AG10803 (cell line): ENCODE measurements at places on chromosomes 13 and 19.

- peak; percentile 54 for DNase-seq
Observed at GRCh38 chr19:29029268-29029958, 183.5 kb downstream of the UQCRFS1 start.

- no peak for DNase-seq
Observed at GRCh38 chr13:20080377-20081164, 80.3 kb downstream of the GJA3 start.

- DNase-seq = no peak
Observed at GRCh38 chr13:45799451-45799850, 52.1 kb downstream of the SIAH3 start.

DNA sequence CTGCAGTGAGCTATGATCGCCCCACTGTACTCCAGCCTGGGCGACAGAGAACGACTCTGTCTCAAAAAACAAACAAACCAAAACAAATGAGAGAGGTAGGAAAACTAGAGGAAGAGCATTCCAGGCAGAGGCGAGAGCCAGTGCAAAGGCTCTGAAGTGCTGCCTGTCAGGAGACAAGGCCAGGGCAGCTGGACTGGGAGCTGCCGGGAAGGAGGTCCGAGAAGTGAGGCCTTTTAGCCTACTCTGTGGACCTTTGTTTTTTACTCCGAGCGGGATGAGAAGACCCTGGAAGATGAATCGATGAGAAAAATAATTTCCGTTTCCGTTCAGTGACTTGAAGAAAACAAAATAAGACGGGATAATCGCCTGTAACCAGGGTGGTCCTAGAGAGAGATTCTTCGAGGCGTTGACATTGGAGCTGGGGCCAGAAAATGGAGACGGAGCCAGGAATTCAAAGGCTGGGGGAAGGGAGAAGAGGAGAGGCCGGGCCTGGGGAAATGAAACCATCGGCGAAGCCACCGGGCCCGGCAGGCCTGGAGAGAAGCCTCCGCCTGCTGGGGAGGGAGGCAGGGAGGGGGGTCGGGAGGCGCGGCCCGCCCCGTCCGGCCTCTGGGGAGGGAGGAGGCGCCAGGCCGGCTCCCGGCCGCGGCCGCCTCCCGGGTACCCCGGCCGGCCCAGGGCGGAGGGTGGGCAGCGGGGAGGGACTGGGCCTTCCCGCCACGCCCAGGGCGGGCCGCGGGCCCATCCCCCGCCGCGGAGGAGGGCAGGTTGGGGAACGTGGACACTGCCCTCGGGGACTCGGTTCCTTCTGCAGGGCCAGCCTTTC lies 7.8 kb upstream of the SERTAD1 start:
- peak; percentile 92 for DNase-seq

GRCh38 chr13:49342454-49342853 lies 94.7 kb downstream of the CDADC1 start:
- DNase-seq = peak; percentile 37

DNA sequence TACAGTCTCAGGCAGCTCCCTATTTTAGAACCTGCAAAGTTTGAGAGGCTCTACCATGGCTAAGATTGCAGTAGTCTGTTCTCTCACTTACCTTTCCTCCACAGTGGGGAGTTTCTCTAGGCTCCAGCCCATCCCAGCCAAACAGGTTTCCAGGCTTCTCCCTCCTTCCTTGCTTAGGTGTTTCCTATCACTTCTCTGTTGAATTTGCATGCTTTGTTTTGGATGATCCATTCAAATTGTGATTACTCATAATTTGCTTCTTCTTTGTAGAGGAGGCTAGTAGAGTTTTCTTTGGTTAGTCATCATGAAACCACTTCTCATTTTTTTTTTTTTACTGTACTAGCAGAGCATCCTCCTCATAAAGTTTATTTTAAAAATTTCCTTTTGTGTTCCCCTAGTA lies 1242.2 kb upstream of the MIR17HG start:
- peak; percentile 56 for DNase-seq

GRCh38 chr19:31906111-31906871 lies 439.1 kb upstream of the ZNF507 start:
- peak; percentile 21 for DNase-seq

DNA sequence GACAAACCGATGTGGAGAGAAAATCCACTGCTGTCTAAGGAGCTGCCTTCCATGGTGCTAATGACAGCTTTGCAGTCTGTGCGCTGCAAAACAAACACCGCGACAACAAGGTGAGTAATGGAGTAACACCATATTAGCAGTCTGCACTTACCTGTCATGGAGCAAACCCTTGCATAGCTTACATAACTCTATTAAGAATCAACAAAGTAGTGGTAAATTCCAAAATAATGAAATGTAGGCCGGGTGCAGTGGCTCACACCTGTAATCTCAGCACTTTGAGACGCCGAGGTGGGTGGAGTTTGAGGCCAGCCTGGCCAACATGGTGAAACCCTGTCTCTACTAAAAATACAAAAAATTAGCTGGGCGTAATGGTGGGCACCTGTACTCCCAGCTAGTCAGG lies 56.2 kb downstream of the PARP4 start:
- DNase-seq = no peak

- peak; percentile 78 for DNase-seq
Observed at GRCh38 chr19:14476673-14477401, 1.7 kb upstream of the PTGER1 start.

DNA sequence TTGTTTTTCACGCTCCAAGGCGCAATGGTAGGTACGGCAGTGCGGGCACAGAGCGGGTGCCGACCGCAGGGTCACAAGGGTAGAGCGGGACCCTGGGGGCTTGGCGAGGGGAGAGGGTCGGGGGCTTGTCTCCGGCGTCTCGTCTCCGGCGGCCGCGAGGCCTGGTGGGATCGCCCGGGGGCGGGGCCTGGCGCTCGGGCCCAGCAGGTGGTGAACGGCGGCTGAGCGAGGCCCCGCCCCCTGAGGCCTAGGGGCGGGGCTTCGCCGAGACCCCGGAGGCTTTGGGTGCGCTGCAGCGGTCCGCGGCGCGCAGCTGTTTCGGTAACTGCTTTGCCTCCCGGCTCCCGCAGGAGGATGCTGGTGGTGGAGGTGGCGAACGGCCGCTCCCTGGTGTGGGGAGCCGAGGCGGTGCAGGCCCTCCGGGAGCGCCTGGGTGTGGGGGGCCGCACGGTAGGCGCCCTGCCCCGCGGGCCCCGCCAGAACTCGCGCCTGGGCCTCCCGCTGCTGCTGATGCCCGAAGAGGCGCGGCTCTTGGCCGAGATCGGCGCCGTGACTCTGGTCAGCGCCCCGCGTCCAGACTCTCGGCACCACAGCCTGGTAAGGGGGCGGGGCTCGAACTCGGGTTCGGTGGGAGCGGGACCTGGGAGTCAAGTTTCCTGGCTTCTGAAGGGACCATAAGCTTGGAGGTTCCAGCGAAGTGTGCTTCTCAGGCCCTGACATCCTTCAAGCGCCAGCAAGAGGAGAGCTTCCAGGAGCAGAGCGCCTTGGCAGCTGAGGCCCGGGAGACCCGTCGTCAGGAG lies at the start of gene TSEN34:
Gene TSEN34, plus strand, starts transcription at position 298 of the 800 bp plus-strand sequence. Its CDS starts 57 bp downstream, at position 355.
- DNase-seq = peak; percentile 44

DNA sequence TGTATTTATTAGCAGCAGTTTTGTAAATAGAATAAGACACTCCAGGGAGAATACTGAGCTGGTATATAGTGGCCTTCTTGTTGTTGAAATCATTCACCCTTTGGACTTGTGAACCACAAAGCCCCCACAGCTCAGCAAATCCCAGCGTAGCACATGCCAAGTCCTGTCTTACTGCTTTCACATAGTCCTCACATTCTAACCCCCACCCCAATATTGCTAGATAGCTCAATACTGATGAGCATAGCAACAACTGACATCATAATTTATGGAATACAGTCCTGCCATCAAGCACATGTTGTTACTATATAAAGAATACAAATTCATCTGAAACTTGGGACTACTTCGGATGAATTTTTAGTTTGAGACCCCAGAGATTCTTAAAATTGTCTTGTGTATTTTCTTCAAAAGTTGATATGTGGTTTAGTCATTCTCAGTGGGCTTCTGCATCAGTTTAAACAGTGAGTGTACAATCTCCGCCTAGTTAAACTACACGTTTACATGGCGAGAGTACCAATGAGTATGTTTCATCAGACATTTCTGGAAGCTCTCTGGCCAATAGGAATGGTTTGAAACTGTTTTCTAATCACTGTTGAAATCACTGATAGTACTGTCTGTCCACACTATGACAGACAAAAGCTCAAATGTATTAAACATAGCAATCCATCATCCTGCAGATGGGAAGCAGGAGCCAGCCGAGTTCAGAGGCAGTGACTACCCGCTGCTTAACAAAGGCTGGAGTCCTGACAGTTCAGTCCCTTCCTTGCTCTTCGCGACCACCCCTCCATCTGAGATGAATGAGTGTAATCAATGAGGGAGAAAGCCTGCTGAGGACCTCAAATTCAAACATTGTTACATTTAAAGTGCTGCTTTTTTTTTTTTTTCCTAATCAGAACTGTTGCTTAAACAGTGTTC lies 15.2 kb downstream of the DACH1 start:
- no peak for DNase-seq

- no peak for DNase-seq
Observed at GRCh38 chr19:45421947-45422498, 1.7 kb downstream of the ERCC1 start.

DNA sequence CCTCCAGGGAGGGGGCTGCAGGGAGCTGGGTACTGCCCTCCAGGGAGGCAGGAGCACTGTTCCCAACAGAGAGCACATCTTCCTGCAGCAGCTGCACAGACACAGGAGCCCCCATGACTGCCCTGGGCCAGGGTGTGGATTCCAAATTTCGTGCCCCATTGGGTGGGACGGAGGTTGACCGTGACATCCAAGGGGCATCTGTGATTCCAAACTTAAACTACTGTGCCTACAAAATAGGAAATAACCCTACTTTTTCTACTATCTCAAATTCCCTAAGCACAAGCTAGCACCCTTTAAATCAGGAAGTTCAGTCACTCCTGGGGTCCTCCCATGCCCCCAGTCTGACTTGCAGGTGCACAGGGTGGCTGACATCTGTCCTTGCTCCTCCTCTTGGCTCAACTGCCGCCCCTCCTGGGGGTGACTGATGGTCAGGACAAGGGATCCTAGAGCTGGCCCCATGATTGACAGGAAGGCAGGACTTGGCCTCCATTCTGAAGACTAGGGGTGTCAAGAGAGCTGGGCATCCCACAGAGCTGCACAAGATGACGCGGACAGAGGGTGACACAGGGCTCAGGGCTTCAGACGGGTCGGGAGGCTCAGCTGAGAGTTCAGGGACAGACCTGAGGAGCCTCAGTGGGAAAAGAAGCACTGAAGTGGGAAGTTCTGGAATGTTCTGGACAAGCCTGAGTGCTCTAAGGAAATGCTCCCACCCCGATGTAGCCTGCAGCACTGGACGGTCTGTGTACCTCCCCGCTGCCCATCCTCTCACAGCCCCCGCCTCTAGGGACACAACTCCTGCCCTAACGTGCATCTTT lies 7.8 kb upstream of the CEACAM5 start:
- DNase-seq = no peak

GRCh38 chr13:65722506-65722905 lies 1507.6 kb downstream of the PCDH9 start:
- no peak for DNase-seq

- no peak for DNase-seq
Observed at GRCh38 chr13:73520566-73521289, 461.9 kb downstream of the KLF5 start.

DNA sequence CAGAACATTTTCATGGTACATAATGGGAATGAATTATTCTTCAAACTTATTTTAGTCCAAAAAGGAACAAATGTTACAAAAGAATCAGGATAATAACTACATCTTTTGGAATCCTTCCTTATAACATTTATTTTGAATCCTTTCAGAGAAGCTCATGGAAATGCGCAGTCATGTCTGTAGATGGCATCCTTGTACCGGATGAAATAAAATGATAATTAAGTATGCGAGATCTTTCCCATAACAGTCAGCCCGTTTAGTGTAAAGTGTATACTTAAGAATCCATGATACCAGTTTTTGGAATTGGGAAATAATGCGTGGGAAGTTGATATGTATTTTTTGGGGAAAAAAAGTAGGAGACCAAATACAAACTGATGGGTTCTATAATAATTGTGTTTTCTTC lies 418.8 kb downstream of the GPC5 start:
- no peak for DNase-seq

DNA sequence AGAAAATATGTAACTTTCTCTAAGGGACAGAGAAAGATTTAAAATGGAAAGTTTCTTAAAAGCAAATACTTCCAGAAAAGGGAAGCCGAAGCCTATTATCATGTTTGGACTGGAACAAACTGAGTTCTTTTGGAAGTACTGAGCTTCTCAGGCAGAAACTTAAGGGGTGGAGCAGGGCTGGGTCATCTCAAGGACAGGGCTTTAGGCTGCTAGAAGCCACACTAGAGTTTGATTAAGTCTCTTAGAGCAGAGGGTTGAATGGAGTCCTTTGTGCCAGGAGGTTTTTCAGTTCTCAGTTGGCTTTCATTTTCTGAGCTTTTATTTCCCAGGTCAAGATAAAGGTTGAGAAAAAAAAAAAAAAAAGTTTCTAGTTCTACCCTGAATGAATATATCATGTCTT lies 432.7 kb downstream of the SLITRK5 start:
- no peak for DNase-seq

DNA sequence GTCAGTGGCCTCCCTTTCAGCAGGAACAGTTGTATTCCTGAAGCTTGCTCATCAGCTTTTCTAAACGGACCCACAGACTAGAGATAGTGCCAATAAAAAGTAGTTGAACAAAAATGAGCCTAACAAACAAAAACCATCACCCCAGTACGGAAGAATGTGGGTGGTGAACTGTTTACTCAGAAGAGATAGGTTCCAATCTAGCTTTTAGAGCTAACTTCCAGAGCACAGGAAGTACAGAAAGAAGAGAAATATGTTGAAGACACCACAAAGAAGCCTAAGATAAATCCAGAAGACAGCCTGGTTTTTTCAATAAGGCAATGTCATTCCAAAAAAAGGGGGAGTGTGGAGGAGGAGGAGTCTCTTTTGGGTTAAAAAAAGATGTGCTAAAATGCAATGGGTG lies 2.8 kb upstream of the LMO7 start:
- peak; percentile 98 for DNase-seq

- DNase-seq = no peak
Observed at GRCh38 chr19:21110183-21110582, 28.2 kb downstream of the ZNF714 start.

GRCh38 chr13:94607939-94608338 lies 6.3 kb downstream of the GPR180 start:
- no peak for DNase-seq

- DNase-seq = peak; percentile 60
Observed at GRCh38 chr19:35495107-35496064, 5.1 kb upstream of the KRTDAP start.

- DNase-seq = no peak
Observed at GRCh38 chr13:36912973-36913372, 7.1 kb downstream of the SMAD9 start.

- DNase-seq = no peak
Observed at GRCh38 chr19:27775395-27775794, 1437.6 kb downstream of the UQCRFS1 start.

GRCh38 chr19:48372904-48373303 lies 8.7 kb downstream of the SYNGR4 start:
- no peak for DNase-seq

- no peak for DNase-seq
Observed at GRCh38 chr13:48068036-48068435, 26.9 kb downstream of the MED4 start.
